ENCODE measurements at places on chromosomes 1 and 21.

DNA sequence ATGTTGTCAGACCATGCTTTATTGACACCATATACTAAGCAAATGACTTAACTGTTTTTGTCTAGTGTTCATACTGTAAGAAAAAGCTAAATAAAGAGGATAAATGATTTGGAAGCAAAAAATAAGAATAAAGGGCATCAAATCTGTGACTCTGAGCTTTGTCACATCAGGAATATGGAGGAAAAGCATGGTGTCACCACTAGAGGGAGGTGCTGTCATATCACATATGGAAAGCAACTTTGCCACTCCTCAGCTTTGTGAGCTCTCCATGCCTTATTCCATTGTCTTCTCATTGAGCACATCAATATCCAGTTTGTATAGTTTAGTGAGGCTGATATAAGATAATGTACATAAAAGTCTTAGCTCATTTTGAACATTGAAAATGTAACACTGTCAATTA is 20.8 kb upstream of the GBP1 start:
- DNase-seq = no peak

DNA sequence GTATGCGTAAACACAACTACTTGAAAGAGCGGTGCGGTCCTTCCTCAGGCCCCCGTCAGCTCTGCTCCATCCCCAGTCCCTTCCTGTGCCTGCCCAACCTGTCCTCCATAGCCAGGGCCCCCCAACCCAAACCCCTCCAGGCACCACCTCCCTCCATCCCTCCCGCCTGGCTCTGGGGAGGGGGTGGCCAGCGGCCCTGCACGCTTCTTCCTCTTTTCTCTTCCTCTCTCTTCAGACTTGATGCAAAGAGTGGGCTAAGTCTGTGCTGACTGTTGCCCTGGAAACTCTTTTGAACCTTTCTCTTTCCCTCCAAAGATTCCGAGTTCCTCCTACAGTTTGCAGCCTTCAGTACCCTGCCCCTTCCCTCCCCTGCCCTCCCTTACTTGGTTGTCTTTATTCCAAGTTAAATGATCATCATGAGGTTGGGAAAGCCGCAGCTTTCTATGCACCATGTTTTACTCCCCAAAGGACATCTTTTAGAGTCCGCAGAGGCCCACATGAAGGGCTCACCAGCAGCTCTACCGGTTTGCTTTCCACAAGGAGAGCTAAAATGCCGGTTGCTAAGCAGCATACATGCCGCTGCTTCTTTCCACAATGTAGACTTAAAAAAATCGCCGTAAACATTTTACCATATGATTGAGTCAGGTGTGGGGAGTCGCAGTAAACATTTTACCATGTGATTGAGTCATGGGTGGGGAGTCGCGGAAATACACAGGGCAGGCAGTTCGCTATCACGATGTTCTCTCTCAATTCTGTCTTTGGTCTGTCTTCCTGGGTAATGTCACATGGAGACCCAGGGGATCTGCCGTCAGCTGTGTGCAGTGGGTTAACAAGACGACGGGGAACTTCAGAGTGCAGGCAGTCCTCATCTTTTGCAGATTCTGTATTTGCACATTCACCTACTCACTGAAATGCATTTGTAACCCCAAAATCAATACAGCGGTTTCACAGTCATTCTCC is 525.3 kb downstream of the KIF26B start:
- DNase-seq = no peak

DNA sequence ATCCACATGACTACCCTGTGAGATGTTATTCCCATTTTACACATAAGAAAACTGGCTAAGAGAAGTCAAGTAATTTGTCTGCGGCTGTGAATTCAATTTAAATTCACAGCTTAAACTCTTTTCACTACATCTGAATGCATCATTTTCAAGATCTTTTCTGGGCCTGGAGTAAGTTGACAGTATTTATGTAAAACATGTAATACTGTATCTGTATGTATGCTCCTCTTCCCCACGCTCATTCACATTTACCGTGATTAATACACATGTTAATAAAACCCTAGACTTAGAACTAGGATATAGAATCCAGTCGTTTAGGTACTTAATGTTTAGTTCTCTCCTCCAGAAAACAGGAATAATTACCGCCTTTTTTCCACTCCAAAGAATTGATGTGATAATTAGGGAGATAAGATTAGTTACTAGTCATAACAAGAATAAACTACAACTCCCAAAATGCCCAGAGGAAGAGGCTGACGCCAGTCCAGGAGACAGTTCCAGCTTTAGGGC is 442 bp upstream of the PPP1R12B start:
- no peak for DNase-seq

DNA sequence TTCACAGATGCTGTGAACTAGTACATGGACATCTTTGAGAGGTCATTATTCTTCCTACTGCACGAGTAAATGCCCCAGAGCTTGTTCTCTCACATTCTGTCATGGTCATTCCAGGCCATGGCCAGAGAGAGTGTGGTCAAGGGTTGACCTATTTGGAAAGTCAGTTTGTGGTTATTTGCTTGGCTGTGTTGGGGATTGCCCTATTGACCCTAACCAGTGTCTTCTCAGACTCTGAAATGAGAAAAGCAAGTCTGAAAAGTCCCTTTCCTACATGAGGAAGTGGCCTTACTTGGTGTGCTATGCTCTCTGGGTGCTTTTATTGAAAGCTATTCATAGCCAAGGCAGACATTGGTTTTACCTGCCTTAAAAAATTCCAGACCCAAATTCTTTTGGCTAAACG is 26.6 kb downstream of the CLIC6 start:
- no peak for DNase-seq

- no peak for DNase-seq
Observed at GRCh38 chr1:200464784-200465400, 55.1 kb upstream of the ZNF281 start.

DNA sequence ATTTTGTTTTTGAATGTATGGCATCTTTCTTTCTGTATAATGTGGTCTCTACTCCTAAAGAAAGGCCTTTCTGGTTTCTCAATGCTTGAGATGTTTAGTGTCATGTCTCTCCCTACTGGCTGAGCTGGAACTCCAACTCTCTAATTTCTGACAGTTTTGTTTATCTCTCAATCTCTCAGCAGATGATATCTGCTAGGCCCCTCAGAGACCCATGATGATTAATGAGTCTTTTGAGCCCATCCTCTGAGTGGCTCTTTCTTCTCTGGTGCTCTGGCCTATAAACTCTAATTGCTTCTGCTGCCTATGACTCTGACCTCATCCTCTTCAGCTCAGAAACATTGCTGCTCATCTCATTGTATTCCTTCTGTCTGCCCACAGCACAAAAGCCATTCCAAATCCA is 46.6 kb downstream of the CRB1 start:
- no peak for DNase-seq

DNA sequence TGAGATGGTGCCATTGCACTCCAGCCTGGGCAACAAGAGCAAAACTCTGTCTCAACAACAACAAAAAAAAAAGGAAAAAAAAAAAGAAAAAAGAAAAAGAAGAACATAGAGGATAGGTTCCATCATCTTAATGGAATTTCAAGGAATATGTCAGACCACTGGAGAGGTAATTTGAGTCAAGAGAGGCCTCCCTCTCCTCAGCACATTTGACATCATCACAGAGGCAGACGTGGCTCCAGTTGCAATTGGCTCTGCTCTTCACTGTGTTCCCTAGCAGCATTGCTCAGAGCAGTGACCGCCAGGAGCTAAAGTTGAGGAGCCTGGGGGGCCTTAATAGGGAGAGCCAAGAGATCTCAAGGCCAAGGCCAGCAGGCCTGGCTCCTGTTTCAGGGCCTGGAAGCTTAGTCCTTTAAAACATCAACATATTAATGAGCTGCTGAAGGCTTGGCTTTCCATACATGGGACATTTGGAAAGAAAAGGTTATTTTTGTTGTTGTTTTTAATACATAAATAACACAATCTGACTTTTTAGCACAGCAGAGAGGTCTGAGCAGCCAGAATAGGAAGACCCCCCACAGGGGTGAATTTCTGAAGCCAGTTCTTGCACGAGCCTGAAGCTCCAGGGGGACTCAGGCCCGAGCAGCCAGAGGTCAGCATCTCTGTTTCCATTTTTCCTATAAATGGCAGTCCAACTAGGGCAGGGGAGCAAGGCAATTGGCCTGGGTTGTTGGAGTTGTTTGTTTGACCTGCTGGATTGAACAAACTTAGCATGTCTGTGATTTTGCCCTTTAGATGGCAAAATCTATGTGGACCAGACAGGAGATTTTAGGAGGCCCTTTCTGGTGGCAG is 118.3 kb upstream of the FGGY start:
- DNase-seq = peak; percentile 36

DNA sequence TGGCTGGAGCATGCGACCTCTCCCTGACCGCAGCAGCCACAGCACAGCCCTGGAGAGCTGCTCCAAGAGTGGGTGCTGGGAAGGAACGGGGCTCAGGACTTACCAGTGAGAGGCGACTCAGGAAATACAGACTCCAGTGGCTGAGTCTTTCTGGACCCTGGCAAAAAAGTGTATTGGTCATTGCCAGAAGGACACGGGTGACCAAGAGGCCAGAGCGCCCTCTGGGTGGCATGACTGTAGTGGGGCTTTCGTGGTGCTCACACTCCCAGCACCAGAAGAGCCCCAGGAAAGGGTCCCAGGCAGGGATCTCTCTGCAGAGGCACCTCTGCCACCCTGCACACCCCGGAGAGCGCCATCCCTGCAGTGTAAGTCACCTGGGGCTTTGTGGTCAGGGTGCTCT is 8.9 kb upstream of the PRDM16 start:
- no peak for DNase-seq

GRCh38 chr1:158078569-158079080 is 85.2 kb downstream of the KIRREL1 start:
- DNase-seq = no peak

- DNase-seq = no peak
Observed at GRCh38 chr1:152111515-152111968, 3.7 kb downstream of the TCHH start.

DNA sequence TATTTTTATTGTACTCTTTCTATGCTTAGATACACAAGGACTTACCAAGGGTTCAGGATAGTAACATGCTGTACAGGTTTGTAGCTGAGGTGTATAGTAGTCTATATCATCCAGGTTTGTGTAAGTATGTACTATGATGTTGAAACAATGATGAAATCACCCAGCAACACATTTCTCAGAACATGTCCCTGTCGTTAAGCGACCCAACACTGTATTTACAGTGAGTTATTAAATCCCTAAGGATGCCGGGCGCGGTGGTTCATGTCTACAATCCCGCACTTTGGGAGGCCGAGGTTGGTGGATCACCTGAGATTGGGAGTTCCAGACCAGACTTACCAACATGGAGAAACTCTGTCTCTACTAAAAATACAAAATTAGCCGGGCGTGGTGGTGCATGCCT is 21.6 kb upstream of the RCOR3 start:
- DNase-seq = no peak

DNA sequence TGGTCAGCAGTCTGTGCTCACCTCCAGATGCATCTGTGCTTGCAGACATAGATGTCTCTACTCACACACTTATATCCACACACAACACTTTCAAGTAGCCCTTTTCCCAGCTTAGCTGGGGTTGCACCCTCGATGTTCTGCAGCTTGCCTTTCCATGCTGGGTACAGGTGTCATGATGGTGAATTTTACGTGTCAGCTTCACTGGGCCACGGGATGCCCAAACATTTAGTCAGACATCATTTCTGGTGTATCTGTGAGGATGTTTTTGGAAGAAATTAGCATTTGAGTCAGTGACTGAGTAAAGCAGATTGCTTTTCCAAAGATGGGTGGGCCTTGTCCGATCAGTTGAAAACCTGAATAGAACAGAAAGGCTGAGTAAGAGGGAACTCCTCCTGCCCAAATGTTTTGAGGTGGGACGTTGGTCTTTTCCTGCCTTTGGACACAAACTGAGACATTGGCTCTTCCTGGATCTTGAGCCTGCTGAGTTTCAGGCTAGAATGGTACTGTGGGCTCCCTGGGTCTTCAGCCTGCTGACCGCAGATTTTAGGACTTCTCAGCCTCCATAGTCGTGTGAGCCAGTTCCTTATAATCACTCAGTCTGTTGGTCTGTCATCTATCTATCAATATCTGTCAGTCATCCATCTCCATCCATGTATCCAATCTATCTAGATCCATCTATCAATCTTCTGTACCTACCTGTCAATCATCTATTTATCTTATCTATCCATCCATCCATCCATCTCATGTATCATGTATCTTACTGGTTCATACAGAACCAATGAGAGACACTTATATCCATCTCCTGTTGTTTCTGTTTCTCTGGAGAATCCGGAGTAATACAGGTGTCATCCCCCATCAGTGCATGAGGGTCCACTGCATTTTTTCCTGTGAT is 12.7 kb upstream of the OBSCN start:
- no peak for DNase-seq

GRCh38 chr1:10620776-10621175 is 146.0 kb downstream of the PEX14 start:
- DNase-seq = no peak

GRCh38 chr21:24115141-24115540 is 1492.1 kb downstream of the MRPL39 start:
- DNase-seq = no peak

DNA sequence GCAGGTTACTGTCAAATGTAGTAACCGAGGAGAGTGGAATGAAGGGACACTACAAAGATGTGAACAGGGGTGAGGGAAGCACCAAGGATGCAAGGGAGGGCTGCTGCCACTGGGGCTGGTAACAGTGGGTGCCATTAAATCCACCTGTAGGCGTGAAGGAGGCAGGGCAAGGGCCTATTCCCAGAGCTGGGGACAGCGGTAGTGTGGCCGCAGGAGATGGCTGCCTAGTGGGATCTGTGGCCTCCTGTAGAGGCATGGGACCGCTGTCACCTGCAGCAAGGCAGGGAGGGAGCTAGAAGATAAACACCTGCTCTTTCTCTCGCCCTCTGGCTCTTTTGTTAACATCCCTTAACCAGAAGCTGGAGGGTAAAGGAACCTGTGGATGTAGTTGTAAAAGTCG is 80.5 kb upstream of the CNIH3 start:
- no peak for DNase-seq

DNA sequence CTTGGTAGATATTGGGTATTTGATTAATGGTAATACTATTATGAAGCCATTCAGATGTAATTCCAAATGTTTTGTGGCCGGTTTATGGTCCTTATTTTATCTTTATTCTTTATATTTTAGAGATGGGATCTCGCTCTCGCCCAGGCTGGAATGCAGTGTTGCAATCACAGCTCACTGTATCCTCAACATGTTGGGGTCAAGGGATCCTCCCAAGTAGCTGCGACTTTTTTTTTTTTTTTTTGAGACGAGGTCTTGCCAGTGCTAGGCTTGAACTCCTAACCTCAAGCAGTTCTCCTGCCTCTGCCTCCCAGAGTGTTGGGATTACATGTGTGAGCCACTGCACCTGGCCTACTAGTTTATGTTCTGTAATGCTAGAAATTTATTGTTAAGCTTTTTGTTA is 4.7 kb downstream of the DDI2 start:
- DNase-seq = no peak

GRCh38 chr1:243559575-243560162 is 290.4 kb downstream of the AKT3 start:
- DNase-seq = no peak

GRCh38 chr1:243470502-243470901 is 214.7 kb downstream of the SDCCAG8 start:
- DNase-seq = peak; percentile 49
